Fibroblast of the aortic adventitia (primary cell): ENCODE measurements at places on chromosomes 3 and 15. TPM values are rescaled to one million over a fixed set of nuclear protein-coding genes. Genes with fewer than 3 reads are reported as not detected.
A peak's percentile ranks its signal among the peaks of the same experiment; 100 is the strongest.

- no peak for DNase-seq
Observed at GRCh38 chr15:40366457-40367370, 8.7 kb downstream of the DISP2 start.

DNA sequence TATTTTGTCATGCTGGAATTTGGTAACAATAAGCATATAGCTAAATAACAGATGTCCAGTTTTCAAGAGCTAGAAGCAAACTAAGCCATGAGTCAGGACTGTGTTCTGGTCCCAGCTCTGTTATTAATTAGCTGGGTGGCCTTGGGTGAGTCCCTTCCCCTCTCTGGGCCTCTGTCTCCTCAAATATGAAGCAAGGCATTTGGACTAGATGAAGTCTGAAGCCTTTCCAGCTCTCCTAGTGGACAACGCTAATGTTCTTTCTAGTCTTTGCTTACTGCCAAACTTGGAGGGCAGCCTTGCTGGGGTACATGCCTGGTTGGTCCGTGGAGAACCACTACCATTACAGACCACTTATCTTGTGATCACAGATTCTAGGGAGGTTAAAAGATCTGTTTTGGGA is 127.6 kb downstream of the DUT start:
- DNase-seq: peak; percentile 72

DNA sequence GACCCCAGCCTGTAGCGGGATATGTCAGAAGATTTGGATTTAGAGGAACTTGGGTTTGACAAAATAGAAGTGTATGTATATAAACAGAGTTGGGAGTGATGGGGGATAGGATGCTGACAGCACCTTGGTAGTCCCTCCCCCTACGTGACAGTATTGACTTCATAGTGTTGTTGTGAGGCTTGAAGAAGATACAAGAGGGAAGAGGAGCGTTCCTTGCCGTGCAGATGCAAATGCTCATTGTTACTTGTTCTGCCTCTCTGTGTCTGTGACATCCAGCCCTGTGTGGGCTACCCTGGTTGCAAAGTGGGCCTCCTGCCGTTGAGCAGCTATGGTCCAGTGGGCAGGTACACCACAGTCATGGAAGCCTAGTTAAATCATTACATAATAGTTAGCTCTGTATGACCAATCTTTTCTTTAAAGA is 45.0 kb downstream of the SMAD3 start:
- no peak for DNase-seq

ELL3 gene
- total RNA-seq: 2.1 and 4.9 TPM in 2 replicates

NR1I2 gene
- 0.27 TPM in 1 of 2 replicates, not detected in the other for total RNA-seq
